ENCODE measurements at places on chromosomes 2 and 18. TPM values are rescaled to one million over a fixed set of nuclear protein-coding genes. Genes with fewer than 3 reads are reported as not detected.

The SETBP1 gene
- total RNA-seq: 21.2 TPM

The PDCD1 gene
- 0.36 TPM for total RNA-seq

The TRAPPC12 gene
- total RNA-seq: 105 TPM

The CDC42EP3 gene
- 19.5 TPM for total RNA-seq

The C1GALT1C1L gene
- total RNA-seq: 0.36 TPM

The MBD1 gene
- 68.0 TPM for total RNA-seq

The MEIS1 gene
- total RNA-seq: 38.9 TPM

The PCARE gene
- not detected for total RNA-seq

The STARD7 gene
- total RNA-seq: 125 TPM

The FNDC4 gene
- 1.4 TPM for total RNA-seq

The NOTO gene
- not detected for total RNA-seq

The SLC19A3 gene
- 15.2 TPM for total RNA-seq

The MC5R gene
- not detected for total RNA-seq

The UGT1A3 gene
- 3.0 TPM for total RNA-seq

The RIT2 gene
- total RNA-seq: not detected

The MAPRE3 gene
- total RNA-seq: 27.9 TPM

All from left colon (tissue), 2 donors.